Left kidney (tissue), 8 donors: ENCODE measurements at places on chromosomes 16 and 17. TPM values are rescaled to one million over a fixed set of nuclear protein-coding genes. Genes with fewer than 3 reads are reported as not detected.

DNA sequence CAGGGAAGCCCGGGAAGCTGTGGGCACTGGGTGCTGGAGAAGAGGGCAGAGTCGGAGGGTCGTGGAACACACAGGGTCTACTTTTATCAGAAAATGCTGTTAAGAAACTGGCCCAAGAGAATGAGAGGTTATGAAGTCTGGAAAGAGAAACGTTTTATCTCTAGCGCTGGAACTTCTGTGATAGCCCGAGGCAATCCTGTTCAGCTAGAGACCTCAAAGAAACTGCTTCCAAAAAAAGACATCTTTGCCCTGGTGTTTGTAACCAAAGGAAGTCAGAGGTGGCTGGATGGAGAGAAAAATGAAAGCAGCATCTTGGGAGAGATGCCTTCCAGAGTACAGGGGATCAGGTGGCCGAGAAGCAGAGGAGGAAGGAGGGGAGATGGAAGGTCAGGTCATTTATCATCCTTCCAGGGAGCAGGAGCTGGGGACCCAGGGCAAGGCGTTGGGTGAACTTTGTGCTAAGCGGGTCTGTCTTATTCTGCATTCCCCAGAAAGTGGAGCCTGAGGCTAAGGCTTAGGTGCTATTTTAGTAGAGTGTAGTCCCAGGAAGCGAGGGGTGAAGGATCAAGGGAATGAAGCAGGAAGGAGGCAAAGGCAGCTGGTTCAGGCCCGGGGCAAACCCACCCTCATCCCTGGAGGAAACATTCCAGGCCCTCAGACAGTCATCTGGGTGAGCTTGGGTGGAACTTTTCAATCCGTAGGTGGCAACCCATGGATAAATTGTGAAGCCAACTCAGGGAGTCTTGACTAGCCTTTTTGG is 66.5 kb downstream of the MGAT5B start:
- no peak for DNase-seq

DNA sequence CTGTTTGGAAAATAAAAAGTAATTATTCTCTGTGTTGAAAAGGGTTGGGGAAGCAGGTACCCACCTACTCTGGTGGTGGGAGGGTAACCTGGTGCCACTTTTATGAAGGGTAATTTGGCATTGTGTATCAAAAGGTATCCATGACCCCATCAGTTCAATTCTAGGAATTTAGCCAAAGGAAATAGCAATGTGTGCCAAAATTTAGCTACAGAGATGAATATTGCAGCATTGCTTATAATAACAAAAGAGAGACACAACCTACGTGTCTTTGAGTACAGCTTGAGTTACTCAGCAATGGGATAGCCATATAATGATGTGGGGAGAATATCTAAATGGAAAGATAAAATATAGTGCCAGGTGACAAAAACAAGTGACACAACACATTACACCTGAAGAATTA is 170.7 kb downstream of the NTN1 start:
- DNase-seq: no peak

DNA sequence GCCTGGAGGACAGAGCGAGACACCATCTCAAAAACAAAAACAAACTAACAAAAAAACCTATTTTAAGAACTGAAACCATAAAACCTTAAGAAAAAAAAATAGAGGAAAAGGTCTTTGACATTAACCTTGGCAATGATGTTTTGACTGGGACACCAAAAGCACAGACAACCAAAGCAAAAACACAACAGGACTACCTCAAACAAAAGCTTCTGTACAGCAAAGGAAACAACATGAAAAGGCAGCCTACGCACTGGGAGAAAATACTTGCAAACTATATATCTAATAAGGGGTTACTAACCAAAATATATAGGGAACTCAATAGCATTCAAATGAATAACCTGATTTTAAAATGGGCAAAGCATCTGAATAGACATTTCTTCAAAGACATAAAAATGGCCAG is 32.3 kb downstream of the CDR2 start:
- no peak for DNase-seq

DNA sequence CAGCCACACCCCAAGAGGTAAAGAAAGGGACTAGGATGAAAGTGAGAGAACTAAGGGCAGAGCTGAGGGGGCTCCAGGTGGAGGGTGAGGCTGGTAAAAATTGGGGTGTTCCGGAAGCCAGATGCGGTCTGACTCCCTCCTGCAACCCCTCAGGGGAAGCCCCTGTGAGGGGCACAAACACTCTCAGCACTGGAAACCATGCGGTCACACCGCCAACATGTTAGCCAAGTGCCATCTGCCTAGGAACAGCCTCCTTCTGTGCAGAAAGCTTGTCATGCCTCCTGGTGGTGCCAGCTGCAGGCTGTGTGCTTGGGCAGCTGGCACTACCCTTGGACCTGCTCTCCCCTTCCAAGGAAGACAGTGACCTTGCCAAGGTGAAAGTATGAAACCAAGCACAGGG is 83.5 kb upstream of the RPL38 start:
- no peak for DNase-seq

- no peak for DNase-seq
Measured at GRCh38 chr17:73369111-73369521, 57.3 kb upstream of the CDC42EP4 start.

DNA sequence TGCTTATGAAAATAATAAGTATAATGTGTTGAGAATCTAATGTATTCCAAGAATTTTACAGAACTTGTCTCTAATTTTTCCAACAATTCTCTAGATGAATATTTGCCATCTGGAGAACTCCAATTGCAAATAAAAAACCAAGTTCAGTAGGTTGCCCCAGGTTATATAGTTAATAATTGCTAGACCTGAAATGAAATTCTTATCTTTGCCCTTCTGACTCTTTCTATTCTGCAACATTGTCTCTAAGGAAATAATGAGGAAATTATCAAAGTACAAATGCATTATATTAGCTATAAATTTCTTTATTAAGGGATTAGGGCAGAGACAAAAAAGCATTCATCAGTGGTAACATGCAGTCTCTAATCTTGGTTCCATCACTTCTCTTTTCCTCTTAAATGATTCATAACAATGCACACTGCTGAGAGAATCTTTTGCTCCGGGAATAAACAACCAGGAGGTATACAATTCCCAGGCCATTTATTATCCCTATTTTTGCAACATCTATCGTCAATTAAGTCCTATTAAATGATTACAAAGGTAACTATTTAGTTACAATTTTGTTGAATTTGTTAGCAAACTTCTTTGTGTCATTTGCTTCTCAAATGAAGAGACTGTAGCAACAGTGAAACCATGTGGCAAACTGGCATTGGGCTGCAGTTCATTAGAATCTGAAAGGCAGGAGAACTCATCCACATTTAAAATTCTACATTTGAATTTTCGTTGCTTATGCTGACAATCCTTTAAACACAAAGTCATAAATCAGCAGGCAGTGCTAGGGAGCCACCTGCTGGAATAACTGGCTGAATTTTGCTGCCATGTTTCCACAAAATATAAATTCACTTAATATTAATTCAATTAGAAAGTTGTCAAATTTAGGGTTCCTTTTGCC is 349.6 kb downstream of the KIF2B start:
- DNase-seq: peak; percentile 25

DNA sequence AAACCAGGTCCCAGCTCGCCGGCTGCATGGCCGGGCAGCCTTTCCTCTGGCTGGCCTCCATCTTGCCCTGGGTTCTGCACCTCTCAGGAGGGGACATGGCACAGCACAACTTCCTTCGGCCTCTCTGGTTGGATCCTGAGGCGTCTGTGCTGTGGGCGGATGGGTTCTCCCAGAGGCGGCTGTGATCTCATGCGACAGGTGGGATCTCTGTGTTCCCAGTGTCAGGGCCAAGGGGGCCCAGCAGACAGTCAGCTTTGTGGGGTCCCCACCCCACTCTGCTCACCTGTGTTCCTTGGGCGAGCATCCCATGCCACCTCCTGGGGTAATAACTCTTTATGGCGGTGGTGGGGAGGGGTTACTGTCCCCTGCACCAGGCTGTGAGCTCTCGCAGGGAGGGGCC is 35.8 kb downstream of the FA2H start:
- DNase-seq: no peak

DNA sequence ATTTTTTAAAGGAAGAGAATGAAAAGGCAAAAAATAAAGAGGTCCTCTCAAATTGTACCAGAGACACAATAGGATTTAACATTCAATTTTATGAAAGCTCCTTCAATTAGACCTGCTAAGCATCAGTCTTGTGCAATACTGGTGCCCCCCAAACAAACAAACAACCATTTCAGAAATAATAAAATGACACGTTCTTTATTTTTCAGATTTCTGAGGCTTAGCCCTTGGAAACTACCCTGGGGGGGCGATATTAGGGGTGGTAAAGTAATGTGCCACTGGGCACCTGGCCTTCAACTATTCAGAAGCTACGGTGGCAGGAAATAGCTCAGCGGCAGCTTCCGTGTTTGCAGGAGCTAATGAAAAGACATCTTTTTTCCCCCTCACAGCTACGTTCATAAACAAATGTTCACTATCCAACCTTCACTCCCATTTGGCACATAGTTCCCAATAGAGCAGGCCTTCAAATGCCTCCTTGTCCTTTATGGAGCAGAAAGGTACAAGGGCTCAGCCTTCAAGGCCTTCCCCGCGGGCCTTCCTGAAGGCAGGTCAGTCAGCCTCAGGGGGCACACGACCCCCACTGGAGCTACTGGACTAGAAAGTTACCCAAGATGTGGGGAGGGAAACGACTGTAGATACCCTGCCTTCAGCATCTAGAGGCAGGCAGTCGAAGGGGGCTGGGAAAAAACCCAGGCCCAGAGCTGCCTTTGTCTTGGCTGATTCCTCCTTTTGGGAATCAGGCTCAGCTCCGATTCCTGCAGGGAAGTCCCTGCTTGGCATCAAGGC is 44.1 kb downstream of the TBX4 start:
- no peak for DNase-seq

DNA sequence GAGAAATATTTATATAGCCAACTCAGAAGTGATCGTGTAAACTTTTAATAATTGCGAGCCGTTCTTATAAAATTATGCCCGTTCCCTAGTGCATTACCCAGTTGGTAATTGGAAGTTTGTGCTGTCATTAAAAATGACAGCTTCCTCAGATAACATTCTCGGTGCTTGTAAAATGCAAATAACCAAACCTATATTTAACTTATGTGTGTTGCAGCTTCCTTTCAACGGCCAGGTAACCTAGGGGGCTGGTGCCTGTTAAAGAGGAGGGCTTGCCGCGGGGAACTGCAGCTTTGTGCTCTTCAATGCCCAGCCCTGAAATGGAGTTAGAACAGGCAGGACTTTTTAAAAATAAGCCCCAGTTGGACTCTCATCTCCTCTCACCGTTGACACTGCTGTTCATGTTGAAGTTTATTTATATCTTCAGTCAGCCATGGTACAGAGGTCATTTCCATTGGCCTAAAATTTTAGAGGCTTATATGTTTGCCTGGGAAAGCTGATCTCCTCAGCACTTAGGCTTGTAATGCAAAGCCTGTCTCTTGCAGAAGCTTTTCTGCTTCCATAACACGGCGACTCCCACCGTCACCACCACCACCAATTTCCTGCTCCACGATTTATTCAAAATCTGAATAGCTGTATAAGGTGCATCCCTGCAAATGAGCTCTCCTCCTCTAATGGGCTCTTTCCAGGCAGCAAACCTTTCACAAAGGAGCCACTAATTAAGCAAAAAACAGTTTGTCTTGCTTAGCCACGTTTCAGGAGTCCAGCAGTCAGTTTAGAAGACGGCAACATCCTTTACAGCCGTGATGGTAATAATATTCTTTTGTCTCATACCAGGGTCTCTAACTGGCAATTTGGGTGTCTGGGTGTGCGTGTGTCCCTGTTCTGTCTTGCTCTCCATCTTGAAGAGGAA is 74.7 kb downstream of the RPA1 start:
- DNase-seq: no peak

DNA sequence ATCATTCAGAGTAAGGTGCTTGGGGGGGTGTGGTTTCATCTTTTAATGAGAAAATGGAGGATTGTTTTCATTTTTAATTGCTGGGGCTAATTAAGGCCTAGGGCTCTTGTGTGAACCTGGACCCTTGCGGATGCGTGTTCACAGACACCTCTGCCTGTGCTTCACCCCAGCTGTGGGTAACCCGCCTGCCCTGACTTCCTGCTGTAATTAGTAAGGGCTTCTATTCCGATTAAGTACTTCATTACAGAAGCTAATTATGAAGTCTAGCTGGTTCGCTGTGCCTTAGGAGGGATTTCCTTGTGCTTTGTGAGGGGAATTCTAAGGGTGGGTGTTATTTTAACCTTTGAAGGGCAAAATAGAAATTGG is 215.3 kb downstream of the PMP22 start:
- DNase-seq: no peak

DNA sequence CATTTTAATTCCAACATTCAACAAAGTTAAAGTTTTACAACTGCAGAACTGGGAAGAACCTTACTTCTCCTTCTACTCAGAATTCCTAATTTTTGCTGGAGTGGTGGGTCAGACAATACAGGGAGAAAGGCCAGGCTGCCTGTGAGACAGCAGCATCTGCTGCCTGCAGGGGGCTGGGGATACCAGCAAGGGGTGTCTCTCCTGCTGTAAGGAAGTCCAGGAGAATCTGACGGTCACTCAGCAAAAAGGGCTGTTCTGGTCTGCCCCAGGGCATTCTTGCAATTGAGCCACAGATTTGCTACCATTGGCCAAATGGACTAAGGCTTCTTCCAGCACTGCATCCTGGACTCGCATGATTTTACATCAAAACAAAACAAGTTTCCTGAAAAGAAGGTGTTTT is 426.6 kb upstream of the CDH11 start:
- no peak for DNase-seq

DNA sequence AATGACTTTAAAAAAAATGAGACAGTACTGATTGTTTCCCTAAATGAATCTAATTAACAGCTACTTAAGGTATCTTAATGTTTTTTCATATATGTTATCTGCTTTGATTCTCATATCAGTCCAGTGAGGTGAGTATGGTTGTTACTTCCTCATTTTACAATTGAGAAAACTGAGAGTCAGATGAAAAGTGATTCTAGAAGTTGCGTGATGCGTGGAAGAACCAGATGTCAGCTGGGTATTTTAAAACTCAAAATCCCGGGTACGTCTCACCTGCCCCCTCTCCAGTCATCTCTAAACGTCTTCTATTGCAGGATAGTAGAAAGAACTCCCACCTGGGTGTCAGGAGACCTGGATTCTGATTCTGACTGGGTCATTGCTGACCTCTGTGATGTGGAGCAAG is 89.2 kb downstream of the MAP2K6 start:
- DNase-seq: no peak

Gene MYH8
- polyA plus RNA-seq: 0.70 TPM

Gene MYH2
- polyA plus RNA-seq: 0.03 TPM

Gene SLC16A5
- 29.5 TPM for polyA plus RNA-seq

Gene OTOP3
- not detected for polyA plus RNA-seq
